Mucosa of descending colon (tissue), 3 donors: ENCODE measurements at places on chromosomes 7 and 10.

GRCh38 chr7:50411332-50411731, 38.8 kb downstream of the FIGNL1 start:
- no peak for DNase-seq

- DNase-seq, result no peak
Observed at GRCh38 chr10:116721547-116722392, 20.6 kb downstream of the HSPA12A start.

- peak; percentile 73 for DNase-seq
Observed at GRCh38 chr7:100863406-100863950, 3.7 kb upstream of the TRIP6 start.

- DNase-seq, result no peak
Observed at GRCh38 chr10:96577069-96577468, 9.7 kb downstream of the TM9SF3 start.

GRCh38 chr7:76330261-76330660, 27.8 kb downstream of the HSPB1 start:
- no peak for DNase-seq

- no peak for DNase-seq
Observed at GRCh38 chr10:102777711-102778453, 34.1 kb downstream of the WBP1L start.
